ENCODE measurements at places on chromosomes 3 and 15. TPM values are rescaled to one million over a fixed set of nuclear protein-coding genes. Genes with fewer than 3 reads are reported as not detected.

Gene AMOTL2
- polyA plus RNA-seq: 57.2 TPM

Gene CLDN16
- polyA plus RNA-seq: 0.37 TPM

DNA sequence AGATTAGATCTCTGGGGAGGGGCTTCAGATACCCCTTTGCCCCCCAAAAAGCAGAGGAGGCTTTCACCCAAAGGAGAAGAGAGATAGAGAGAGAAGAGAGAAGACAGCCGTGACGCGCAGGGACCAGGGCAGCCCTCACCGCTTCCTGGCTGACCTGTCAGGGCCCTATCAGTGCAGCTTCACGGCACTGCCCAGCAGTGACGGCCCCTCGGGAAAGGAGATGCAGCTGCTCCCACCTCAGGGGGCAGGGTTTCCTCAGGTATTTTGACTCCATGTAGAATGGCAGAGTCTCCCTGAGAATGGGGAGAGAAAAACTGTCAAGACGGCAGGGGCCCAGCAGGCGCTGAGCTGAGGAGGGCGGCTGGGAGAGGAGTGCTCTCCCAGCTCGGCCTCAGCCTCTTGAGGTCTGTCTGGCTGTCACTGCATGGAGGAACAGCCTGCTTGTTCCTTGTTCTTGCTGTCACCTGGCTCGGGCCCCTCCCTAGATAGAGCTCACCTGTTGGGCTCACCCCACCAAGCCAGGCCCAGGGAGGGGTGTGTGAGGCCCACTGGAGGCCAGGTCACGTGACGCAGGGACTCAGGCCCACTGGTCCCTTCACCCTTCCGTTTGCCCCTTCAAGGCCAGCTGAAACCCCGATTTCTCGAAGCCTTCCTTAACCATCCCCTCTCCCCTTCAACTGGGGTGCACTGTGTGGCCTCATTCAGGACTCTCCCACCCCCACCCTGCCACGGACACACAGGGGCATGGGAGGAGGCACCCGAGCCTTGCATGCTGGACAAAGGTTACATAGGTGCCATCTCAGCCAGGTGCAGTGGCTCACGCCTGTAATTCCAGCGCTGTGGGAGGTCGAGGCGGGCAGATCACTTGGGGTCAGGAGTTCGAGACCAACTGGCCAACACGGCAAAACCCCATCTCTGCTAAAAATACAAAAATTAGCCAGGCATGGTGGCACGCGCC, 28.2 kb downstream of the LOXL1 start:
- no peak for DNase-seq

Gene TKT
- 26.8 TPM for polyA plus RNA-seq

DNA sequence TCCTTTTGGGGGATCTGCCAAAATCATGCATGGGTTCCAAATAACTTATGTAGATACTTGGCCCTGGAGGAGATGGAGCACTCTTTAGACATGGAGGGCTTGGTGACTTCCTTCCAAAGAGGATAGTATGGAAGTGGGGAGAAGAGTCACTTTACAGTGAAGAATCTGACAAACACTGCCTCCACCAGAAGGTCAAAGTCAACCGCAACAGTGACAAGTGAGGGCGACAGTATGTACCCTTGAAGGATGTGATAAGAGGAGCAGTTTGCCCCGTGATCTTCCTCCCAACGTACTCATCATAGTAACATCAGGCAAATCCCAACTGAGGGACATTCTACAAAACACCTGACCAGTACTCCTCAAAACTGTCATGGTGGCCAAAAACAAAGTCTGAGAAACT, 62.0 kb downstream of the LMCD1 start:
- DNase-seq: no peak

Gene EFCC1
- polyA plus RNA-seq: 0.83 TPM

DNA sequence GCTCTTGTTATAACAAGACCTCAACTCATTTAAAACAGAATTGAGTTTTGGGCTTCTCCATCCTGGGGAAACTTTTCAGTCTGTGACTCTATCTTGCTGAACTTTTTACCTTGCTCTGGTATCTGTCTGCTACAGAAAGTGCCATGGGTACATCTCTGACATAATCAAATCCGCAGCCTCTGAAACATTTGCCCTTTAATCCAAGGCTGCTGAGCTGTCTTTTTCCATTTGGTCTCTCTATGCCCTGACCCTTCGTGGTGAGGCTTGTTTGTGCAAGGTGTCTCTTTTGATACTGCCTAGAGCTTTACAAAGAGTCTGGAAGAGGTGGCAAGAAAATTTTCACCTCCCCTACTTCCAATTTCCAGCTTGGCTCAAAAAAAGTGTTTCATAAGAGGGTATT, 11.3 kb downstream of the TMEM108 start:
- DNase-seq: no peak

DNA sequence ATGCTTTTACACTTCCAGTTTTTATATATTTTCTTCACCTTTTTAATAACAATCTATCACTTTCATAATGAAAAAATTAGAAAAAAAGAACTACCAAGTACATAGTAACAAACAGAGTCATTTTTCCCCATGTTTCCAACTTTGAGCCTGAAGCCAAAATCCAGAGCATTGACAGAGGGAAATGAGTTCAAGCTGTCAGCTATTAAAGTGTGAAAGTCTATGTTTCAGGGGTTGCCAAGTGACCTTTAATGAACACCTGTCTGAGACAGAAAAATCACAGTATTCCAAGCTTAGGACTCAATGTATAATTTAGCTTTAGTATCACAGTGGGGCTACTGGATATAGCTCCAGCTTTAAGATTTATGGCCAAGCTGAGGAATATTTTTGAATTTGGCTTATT, 128.3 kb upstream of the GADL1 start:
- peak; percentile 14 for DNase-seq

- no peak for DNase-seq
These were observed 11.4 kb downstream of the SPRED1 start for GRCh38 chr15:38263996-38264395.

GRCh38 chr3:125641891-125642290, 46.6 kb upstream of the OSBPL11 start:
- no peak for DNase-seq

GRCh38 chr3:112042842-112043280, 8.3 kb downstream of the TMPRSS7 start:
- no peak for DNase-seq

DNA sequence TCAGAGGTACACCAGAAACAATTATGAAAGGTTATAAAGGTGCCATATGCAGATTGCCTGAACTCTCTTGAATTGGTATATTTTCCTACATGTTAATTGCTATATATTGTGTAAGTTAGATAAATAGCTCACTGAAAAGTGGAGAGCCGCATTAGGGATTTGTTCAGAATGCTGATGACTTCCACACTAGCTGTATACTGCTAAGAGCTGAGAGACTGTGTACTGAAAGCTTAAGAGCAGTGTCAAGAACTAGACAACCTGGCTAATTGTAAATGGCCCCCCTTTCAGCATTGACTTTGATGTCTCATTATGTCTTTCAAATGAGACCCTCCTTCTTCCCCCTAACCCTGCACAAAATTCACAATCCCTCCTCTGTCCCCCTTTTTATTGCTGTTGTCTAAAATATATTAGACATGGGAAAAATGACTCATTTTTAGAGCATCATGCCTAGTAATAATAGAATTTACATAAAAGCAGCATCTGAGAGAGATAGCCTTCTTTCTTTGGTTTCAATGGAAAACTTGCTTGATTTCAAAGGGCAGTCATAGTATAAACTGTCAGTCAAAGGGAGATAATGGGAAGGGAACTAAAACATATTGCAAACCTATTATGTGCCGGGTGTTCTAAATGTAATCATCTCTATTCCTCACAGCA, 34.7 kb upstream of the GREM1 start:
- DNase-seq: no peak

DNA sequence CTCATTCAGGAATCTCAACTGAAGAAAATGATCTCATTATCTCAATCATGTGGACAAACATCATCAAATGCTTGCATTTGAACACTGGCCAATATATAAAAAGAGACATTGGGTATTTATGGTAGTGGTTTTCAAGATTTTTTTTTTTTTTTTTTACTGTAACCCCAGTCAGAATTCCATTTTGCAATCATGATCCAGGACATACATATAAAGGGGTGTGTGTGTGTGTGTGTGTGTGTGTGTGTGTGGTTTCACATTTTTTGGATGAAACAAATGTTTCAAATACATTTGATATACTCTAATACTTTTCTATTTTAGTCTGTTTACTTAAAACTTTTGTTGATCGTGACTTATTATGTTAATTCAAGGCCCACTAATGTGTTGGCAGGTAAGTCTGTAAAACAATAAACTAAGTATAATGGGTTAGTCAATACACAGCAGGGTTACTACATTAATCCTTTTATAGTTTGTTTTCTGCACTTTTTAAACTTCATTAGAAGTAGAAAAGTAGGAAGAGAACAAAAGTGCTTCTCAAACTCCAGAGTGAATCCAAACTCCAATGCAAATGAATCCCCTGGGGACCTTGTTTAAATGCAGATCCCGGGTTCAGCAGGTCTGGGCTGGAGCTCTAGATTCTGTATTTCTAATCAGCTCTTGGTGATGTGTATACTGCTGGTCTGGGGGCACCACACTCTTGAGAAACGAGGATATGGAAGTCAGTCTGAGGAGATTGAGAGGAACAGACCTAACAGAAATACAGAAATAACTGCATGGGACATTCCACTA, 17.6 kb downstream of the THRB start:
- no peak for DNase-seq

DNA sequence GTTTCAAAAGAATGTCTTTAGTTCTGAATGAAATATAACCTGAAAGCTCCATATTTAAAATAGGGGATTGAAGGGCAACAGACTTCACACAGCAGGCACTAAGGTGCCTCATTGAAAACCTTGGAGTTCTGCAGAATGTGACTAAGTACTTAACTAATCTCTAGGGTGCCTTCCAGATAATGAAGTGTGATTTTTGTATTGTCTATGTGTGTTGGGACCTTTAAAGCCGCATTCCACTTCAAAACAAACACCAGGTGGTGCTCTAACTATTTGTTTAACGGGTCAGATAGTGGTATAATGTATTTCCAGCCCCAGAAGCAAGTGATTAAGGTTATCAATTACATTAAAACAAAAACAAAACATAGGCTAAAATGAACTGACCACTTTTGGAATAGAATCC, 28.0 kb downstream of the TFG start:
- no peak for DNase-seq

DNA sequence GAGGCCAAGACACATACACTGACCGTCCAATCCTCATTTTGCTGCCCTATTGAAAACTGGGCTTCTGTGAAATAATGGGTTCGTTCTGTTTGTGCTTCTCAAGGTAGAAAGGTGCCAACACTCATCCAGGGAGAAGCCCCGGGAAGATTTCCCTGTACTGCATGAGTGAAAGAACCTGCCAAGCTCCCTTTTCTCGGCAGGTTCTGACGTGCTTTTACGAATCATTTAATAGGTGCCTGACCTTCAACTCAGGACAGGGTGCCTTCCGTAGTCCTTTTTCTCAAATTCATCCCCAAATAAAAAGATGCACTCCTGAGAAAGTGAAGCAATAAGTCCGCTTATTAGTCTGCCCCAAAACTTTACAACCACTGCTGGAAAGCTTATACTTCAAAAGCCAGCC, 64.2 kb downstream of the B3GNT5 start:
- no peak for DNase-seq

Gene SLC25A20
- polyA plus RNA-seq: 18.4 TPM

Gene CPLX3
- not detected for polyA plus RNA-seq

- DNase-seq: no peak
These were observed 15.4 kb downstream of the PTX3 start for GRCh38 chr3:157452097-157452496.

Data from muscle of arm (tissue), 14 donors.